ENCODE measurements at places on chromosomes 3 and 15. TPM values are rescaled to one million over a fixed set of nuclear protein-coding genes. Genes with fewer than 3 reads are reported as not detected.

DNA sequence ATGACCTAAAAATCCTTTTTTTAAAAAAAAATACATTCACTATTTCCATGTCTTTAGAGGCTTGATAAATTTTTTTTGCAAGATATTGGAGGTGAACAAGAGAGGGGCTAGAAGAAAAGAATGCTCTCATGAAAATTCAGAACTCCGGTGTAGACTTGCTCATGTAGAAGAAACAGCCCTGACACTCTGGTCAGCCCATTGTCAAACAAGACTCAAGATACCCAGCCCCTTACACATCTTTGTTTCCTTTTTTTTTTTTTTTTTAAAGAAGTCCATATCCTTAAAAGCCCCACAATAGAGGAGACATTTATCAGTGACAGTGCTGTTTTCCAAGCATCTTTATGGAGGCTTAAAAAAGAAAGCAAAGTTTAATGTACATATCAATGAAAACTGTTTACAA is 196.8 kb upstream of the RORA start:
- no peak for DNase-seq

DNA sequence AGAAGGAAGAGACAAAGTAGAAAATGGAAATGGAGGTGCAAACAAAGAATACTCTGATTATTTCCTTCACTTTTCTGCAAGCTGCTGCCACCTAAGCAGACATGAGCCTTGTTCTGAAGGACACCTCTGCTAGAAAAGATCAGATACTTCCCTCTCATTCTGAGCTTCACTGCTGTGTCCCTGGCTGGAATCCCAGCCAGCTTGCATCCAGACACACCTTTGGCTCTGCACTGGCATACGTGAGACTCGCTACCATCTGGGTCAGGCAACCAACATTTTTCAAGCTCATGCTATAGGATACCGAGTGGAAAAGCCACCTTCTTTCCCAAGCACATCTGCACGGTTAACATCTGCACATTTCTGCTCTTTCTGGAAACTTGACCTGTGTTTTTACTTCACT is 166.7 kb upstream of the SUCLG2 start:
- no peak for DNase-seq

- DNase-seq, result no peak
Observed at GRCh38 chr3:129286081-129286480, 7.4 kb downstream of the HMCES start.

MEIS2 gene
- not detected for total RNA-seq

GRCh38 chr3:187813198-187813597 is 67.9 kb upstream of the BCL6 start:
- DNase-seq, result no peak

ATXN7 gene
- 278 TPM for total RNA-seq

RARRES1 gene
- not detected for total RNA-seq

DNA sequence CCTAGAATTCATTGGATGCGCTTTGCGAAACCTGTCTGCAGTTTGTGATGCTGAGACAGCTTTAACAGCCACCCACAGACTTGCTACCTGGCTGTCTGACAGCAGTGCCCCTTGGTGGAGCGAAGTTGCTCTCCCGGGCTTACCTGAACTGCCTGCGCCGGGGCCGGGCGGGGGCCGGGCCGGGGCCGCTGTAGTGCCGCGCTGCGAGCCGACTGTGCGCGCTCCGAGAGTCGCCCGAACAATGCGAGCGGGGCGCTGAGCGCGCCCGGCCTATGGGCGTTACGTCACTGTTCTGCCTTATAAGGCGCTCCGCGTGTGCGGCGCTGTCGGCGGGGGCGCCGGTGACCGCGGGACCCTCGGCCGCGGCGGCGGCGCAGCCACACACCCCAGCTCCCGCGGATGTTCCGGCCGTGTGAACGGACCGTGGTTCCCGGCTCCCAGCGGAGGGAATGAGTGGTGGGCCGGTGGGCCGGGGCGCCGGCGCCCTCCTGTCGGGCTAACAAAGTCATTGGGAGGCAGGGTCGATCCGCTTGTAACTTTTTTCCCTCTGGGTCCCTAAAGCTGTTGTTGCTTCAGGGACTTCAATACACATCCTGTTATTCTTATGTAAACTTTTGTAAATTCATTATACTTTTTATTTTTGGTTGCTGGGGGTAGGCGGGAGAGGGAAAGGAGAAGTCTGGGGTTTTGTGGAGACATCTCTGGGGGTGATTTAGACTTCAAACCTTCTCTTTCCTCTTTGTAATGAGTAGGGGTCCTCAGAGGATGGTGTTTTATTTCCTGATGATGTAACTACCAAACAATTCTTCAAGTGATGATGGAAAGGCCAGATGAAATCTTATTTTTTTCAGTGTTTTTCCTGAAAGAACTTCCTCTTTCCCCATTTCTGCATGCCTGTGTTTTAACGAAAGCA is 58.5 kb downstream of the CMSS1 start:
- peak; percentile 77 for DNase-seq

WDR93 gene
- total RNA-seq, result not detected

DNA sequence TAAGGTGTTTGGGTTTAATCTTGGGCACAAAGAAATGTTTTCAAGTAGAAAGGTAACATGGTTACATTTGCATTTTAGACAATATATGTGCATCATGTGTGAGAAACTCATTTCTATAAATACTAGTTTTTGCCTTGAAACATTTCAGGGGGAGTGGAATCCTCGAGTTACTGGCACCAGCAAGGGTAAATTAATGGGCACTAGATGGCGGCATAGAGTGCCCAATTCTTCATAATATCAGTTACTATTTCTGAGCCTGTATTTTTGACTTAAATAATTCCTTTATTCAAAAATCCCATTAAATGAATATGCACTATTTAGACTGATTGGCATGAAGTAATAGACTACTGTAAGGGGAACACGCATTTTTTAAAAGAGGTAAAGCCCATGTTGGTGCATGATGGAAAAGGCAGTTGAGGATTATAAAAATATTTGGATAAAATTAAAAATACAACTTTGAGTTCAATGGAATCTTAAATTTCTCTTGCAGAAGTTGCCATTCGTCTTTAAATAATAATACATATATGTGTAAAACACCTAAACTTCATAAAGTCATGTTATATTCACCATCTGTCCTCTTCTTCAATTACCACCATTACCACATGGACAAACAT is 106.3 kb downstream of the ZBTB20 start:
- DNase-seq, result peak; percentile 5

DNA sequence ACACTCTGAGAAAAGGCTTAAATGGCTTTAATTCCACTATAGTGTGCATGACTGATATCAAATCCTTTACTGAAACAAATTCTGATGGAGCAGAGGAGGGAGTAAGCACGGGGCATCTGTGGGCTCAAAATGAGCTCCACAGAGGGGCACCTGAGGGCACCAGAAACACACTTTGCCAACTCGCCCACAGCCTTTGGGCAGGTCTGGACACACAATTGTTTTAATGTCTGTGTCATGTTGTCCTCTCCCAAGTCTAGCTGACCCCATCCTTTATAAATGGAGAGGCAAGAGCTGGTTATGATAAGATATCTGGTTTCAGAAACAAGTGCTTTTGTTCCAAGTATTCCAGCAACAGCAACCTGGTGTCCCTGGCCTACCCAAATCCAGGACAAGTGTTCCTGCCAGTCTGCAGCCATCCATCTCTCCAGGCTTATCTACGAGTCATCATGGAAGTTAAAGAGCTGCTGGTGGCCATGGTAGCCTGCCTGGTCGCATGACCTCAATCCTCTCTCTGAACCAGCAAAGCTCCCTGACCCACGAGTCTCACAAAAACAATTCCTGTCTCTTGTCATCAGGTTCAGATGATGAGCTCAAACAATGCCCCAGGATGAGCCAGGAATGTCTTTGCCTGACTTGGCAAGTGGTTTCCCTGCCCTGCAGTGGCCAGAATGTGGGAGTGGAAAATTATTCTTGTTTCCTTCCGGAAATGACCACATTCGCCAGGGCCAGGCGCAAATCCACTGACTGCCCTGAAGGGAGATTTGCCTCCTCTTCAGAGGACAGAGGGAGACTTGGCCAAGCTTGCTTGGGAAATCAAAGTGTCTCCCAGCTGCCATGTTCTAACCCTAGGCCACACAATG is 64.4 kb upstream of the TPM1 start:
- no peak for DNase-seq
